ENCODE measurements at places on chromosomes 16 and 17.

GRCh38 chr16:51268237-51268636 is 117.2 kb upstream of the SALL1 start:
- DNase-seq: no peak

DNA sequence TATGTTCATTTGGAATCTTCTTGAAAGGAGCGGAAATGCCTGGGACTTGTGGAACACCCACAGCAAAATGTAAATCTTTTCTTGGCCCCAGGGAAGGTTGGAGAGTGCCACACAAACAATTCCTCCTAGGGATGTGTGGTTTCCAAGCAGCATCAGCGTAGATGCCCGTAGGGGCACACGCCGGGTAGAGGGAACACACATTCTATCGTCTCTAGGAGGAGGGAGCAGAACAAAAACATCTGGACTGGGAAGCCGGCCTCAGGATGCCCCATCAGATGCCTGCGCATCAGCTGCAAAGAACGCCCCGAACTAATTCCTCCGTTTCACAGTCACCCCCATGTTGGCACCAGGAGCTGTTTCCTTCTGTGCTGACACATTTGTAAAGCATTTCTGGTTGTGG is 357.9 kb upstream of the ZFHX3 start:
- DNase-seq: peak; percentile 36

DNA sequence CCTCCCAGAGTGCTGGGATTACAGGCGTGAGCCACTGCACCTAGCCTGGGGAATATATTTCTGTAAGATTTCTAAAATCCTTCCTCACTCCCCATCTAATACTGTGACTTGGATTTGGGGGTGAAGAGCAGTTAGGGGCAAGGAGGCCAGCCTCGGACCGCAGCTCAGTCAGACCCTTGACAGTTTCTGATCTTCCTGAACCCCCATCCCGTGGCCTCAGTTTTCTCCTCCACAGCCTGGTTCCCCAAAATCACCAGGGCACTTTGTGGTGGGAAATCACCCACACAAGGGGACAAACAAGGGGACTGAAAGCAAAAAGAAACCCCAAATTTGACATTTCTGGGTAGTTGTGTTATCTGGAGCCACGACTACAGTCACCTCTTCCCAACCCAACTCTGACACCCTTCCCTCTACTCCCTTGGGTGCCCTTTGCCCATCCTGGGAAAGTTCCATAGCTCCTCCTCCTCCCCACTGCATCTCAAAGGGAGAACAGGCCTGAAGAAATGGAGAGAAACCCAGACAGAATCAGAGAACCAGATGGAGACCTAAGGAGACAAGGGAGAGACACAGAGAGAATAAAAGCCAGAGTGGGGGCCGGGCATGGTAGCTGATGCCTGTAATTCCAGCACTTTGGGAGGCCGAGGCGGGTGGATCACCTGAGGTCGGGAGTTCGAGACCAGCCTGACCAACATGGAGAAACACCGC is 2.8 kb upstream of the STAT5A start:
- DNase-seq: no peak

DNA sequence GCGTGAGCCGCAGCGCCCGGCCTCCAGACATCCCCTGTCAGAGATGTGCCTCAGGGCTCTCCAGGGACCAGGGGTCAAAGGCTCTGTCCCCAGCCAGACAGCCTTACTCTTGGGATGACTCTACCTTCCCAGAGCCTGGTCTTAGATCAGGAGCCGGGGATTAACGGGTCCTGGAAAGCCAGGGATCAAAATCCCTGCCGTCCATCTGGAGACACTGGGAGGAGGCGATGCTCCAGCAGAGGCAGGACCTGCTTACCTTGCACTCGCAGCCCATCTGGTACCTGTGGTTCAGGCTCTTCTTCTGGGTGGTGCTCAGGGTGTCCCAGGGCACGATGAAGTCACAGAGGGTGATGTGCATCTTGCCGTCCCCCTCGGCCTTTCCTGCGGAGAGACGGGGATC is 16.7 kb upstream of the USP36 start:
- DNase-seq: no peak

DNA sequence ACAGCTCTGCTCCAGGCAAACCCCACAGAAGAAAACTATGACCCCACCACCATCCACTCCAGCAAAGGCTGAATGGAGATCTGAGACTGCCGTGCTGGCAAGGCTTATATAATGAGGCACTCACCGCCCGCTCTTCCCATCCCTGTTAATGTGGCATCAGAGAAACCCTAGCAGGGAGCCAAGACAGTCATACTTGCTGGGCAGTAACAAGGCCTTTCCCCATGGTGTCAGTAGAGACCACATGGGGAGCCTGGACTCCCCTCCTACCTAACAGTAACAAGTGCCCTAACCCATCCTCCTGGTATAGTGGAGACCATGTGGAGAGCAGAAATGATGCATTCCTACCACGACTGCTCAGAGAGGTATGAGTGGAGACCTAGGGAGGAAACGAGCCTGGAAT is 235.2 kb downstream of the C16orf78 start:
- peak; percentile 38 for DNase-seq

DNA sequence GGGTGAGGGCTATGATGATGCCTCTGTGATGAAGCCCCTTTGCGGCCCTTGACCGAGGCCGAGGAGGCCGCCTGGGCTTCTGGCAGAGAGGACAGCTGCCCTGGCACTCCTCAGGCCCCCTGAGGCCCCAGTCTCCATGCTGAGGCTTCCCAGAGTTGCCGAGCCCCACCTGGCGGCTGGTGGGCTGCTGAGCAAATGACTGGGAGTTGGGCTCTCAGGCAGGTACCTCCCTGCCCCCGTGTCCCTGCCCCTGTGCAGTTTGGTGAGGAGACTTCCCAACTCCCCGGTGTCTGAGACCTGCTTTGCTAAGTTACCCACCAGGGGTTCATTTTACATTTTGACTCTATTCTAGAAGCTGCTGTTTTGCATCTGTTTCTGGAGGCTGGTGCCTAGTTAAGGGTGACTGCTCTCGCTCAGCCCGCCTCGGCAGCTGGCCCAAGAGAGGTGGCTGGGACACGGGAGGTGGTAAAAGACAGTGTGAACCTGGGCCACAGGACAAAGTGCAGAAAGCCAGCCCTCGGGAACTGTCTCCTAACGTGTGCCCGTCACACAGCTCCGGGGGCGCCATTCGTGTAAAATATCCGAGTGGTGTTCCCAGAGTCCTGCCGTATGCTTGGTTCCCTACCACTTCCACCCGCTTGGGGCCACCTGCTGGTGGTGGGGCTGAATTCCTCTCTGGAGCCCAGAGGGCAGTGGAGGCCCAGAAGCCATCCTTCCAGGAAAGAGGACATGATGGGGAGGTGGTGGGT is 134.5 kb downstream of the RAB11FIP4 start:
- DNase-seq: no peak

DNA sequence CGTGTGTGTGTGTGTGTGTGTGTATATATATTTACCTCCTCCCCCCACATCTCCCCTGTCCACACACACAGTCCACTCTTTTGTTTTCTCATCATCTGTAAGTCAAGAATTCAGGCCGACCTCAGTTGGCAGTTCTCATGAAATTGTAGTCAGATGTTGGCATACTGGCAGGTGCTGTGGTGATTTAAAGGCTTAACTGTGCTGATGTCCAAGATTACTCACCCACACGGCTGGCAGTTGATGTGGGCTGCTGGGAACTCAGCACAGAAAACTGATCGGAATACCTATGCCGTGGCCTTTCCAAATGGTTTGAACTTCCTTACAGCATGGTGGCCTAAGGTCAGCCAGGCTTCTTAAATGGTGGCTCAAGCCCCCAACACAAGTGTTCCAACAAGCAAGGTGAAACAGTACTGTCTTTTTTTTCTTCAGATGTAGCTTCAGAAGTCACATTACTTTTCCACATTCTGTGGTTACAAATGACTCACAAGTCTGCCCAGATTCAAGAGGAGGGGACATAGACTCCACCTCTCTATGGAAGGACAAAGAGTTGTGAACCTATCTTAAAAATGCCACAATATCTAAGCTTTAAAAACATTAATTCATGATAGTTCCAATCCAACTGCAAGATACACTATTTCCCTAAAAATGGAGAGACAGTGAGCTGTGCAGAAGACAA is 198.5 kb upstream of the HS3ST4 start:
- DNase-seq: no peak

- DNase-seq: no peak
Observed at GRCh38 chr16:24149102-24149501, 107.0 kb upstream of the CACNG3 start.

GRCh38 chr16:4193920-4194319 is 48.0 kb downstream of the SRL start:
- no peak for DNase-seq

DNA sequence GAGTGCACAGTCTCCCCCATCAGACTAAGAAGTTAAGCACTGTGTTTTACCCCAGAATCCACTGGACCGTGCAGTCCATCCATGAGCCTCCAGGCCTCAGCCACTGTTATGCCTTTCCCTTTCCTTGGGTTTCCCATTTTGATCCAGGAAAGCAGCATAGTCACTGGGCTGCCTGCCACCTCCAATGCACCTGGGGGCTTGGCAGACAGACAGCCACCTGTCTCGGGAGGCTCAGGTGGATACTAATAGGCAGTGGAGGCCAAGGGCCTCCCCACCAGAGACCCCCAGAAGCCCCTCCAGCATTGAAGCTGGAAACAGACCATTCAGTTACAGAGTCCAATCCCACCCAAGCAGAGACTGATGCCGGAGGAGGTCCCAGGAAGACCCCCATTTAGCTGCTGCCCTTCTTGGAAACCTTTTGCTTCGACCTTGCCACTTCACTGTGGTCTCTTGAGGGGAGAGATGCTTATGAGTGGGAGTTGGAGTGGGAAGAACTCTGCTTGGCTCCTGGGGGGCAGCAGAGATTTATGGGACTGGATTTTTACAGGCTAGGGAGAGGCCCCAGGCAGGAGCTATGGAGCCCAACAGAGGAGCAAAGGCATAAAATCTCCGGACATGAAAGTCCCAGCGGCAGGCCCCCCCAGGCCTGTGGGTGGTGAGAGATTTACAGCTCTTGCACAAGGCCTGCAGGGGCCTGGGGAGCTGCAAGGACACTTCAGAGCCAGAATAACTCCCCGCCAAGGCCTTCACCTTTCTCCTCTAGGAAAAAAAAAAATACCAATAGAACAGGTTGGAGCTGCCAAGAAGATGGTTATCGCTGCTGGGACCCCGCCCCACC is 12.2 kb upstream of the SP2 start:
- DNase-seq: no peak

- DNase-seq: no peak
Observed at GRCh38 chr16:50373345-50373701, 4.5 kb upstream of the BRD7 start.

DNA sequence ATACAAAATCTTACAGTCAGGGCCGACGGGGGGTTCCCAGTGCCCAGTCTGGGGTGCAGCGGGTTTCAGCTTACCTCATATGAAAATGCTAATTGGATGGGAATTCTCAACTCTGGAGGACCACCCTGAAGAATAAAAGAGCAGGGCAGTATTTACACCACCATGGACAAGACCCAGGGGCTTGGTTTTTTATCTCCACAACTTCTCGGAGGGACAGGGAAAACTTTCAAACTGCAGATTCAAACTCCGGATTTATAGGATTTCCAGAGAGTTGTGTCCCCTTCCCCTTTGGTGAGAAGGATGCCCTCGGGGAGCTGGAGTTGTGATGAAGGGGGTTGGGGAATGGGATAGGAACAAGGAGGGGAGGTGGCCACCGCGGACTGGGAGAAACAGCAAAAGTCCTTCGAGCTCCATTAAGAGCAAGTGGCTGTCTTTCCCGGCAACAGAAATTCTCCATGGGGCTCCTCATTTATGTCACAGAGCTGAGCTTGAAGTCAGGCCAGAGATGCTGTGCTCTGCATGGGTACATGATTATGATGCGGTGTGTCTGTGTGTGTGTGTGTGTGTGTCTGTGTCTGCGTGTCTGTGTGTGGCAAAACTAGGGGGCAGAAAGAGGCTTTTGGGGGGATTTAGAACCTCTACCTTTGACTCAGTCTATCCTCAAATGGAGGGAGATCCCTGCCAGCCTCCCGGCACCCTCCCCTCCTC is 15.7 kb downstream of the FOXL1 start:
- no peak for DNase-seq

GRCh38 chr17:17119533-17119932 is 77.3 kb downstream of the MPRIP start:
- DNase-seq: no peak

GRCh38 chr17:41619036-41619926 is 5.1 kb downstream of the KRT17 start:
- DNase-seq: no peak

DNA sequence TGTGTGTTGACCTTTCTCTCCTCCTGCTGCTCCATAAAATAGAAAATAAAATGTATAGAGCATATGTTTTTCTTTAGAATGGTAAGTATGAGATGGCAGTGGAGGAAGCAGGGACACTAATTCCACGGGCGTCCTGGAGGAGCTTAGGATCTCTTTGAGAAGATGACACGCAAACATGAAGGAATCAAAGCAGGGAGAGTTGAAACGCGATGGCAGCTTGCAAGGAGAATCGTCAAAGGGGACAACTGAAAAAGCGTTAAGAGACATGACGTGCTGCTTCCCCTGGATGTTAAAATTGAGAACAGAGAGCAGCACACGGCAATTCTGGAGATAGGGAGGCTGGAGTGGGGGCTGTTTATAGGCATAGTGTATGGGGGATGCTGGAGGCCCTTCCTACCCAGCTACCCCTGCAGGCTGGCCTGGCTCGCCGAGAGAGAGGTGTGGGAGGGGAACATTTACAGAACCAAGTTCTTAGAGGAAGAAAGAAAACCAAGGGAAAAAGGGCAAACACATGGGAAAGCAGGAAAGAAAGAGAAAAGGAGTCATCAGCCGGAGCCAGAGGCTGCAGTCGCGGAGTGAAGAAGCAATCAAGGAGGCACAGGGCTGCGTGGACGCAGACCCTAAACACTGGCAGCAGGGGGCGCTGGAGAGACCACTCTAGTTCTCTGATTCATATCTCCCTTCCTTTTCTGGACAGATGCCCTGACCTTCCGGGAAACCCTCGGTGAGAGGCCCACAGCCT is 55.8 kb downstream of the MYH13 start:
- peak; percentile 76 for DNase-seq

GRCh38 chr16:57611181-57611580 is 17.2 kb upstream of the ADGRG1 start:
- DNase-seq: no peak

DNA sequence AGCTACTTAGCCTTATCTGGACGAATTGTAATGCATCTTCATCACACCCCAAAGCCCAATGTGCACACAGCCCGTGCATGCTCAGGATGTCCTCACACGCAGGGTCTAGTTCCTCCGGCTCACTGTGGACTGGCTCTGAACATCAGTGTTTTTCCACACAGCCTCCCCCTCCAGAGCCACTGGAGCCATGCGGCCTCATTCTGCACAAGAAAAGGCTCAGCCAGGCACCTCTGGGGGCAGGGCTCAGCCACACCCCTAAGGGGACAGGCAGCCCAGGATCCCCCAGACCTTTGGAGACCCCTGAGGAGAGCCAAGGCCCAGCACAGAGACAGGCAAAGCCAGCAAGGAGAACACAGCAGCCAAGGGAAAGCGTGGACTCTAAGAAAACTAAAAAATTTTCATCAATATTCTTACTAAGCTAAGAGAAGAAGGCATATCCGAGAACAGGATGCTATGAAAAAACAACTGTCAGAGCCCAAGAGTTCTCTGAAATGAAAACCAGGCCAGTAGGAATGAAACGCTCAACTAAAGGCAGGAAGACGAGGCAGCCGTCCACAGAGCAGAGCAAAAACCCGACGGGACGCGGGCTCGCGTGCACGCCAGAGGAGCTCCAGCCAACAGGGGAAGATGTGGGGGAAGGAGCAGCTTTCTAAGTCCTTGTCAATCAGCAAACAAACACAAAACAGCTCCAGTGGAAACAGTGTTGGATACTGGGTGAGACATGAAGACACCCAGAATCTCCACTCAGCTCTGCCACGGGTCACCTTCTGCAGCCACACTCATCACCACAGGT is 34.5 kb downstream of the MAP1LC3B start:
- no peak for DNase-seq

- DNase-seq: no peak
Observed at GRCh38 chr16:71762186-71762585, 37.7 kb upstream of the PHLPP2 start.

GRCh38 chr16:19344224-19344801 is 58.8 kb downstream of the CLEC19A start:
- DNase-seq: no peak

All from right hindlimb (tissue), 1 donor.